Urothelium cell line (cell line): ENCODE measurements at places on chromosomes 4 and X.

DNA sequence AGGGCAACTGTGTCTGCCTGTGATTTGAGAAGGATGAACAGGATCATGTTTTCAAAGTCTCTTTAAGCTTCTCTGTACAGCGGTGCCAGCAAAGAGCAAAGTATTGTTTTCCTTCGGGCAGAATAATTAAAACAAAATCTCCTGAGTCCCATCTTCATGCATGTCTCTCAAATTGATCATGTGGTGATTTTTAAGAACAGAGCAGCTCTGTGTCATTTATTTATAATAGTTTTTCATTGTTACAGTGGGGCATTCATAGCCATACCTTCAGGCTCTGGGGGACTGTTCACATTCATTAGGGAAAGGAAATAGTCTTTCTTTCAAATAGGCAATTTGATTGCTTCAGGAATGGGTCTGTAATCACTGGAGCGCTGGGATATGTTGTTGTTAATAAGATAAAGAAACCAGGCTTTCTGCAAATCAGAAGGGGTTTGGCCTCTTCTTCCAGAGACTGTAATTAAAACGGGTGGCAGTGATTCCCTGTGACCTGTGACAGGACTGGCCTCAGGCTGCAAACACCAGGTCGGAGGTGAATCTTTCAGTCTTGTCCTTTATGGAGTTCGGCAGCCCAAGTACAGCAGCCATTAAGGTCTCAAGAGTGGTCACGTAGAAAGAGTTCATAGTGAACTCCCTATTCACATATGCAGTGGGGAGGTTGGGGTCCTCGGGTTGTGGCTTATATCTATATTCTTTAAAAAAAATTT lies 29.3 kb upstream of the CBR4 start:
- DNase-seq, result no peak

DNA sequence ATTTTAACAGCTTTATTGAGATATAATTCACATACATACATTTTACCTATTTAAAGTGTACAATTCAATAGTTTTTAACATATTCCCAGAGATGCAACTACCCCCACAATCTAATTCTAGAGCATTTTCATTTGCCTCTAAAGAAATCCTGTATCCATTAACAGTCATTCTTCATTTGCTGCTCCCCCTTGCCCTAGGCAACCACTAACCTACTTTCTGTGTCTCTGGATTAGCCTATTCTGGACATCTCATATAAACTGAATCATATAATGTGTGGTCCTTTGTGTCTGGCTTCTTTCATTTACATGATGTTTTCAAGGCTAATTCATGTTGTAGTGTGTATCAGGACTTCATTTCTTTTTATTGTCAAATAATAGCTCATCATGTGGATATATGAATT lies 105.1 kb upstream of the GRPR start:
- no peak for DNase-seq

- no peak for DNase-seq
Observed at GRCh38 chrX:154367474-154368308, 6.7 kb downstream of the FLNA start.

- no peak for DNase-seq
Observed at GRCh38 chr4:1245481-1246051, 3.4 kb downstream of the CTBP1 start.
